Left lung (tissue), 14 donors: ENCODE measurements at places on chromosomes 4 and X. TPM values are rescaled to one million over a fixed set of nuclear protein-coding genes. Genes with fewer than 3 reads are reported as not detected.

Gene NAA11
- not detected for total RNA-seq

Gene STK32B
- total RNA-seq: 1.9 TPM

Gene XAGE1A
- total RNA-seq: not detected

Gene PLXNB3
- total RNA-seq: 3.9 TPM

Gene DACH2
- not detected for total RNA-seq

Gene COX7B2
- total RNA-seq: not detected

Gene OPRPN
- not detected for total RNA-seq

Gene CT47B1
- total RNA-seq: not detected

Gene TAF7L
- total RNA-seq: not detected

Gene KLF8
- 13.8 TPM for total RNA-seq

Gene TRIM60
- total RNA-seq: not detected

Gene PIN4
- total RNA-seq: 7.6 TPM

Gene GAGE1
- not detected for total RNA-seq

Gene VSIG1
- 5.2 TPM for total RNA-seq

Gene CYLC1
- total RNA-seq: not detected

Gene ABCG2
- total RNA-seq: 7.9 TPM

Gene WDR45
- total RNA-seq: 51.6 TPM

Gene SSX4
- total RNA-seq: not detected

Gene PASD1
- not detected for total RNA-seq

Gene FHIP1A
- 20.0 TPM for total RNA-seq

Gene C4orf51
- total RNA-seq: not detected

Gene RBM46
- not detected for total RNA-seq

Gene TMSB4X
- total RNA-seq: 4,791 TPM

Gene PJA1
- 20.7 TPM for total RNA-seq

Gene CENPC
- total RNA-seq: 16.1 TPM

Gene SLIT2
- 66.2 TPM for total RNA-seq

Gene GLA
- total RNA-seq: 57.7 TPM

Gene TCEAL2
- 3.3 TPM for total RNA-seq
